ENCODE measurements at places on chromosomes 7 and 10.

- DNase-seq: no peak
Observed at GRCh38 chr10:44572146-44572545, 187.2 kb upstream of the CXCL12 start.

- DNase-seq: peak; percentile 66
Observed at GRCh38 chr10:101014230-101014884, 14.7 kb downstream of the LZTS2 start.

DNA sequence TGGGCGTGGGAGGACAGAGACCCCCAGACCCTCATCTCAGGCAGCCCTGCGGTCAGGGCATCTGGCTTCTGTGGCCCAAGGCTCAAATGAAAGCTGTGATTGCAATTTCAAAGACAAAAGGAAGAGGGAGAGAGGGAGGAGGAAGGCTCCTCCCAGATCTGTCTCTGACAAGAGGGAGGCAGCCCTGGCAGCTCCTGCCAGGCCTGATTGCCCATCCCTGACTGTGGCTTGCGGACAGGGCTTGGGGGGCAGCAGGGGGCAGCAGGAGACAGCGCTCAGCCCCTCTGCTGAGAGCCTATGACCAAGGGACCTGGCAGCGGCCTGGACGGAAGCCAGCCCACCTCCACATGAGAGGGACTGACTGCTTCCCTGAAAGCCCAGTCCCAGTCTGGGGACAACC lies 91.8 kb downstream of the PTPRN2 start:
- no peak for DNase-seq

DNA sequence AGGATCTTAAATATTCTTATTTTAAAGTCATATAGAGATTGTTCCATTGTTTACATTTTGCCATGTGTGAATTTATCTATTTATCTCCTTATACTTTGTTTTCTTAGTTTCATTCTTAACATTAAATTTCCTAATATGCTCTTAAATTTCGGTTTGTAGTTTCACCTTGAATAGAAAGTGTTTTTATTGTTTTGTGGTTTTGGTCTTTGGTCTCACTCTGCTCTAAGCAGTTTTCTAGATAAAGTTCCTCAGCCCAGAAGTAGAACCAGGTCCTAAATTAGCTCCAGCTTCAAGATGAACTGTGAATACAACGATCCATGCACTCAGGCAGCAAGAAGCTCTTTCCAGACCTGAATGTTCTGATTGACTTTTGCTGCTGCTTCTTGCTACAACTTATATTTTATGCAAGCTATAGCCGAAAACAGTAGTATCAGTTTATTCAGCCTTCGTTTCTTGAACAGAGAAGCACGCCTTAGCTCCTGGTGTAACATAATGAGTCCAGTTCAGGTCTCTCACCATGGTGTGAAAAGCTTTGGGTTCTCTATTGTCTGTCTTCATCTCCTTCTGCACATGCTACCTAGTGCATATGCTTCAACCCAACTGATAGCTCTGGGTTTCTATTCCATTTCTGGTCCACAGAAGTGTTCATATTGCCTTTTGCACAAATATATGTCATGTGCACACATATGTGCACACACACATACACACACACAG lies 95.3 kb downstream of the SEM1 start:
- DNase-seq: no peak

DNA sequence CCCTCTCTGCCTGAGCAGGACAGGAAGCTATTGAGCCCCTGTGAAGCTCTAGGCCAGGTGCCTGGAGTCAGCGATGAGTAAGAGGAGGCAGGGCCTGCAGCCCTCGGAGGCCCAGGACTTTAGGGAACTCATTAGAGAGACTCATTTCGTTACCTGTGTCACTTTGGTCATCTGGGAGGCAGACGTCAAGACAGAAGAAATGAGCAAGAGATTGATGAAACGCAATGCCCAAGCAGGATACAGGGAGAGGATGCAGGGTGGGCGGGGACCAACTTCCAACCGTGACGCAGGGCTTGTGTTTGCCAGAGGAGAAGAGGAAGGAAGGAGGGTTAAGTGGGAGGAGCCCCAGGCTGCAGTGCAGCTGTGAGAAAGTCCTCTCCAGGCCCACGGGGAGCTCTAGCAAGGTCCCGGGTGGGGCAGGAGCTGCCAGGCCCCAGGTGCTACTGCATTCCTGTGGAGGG lies 26.4 kb upstream of the GNA12 start:
- no peak for DNase-seq

DNA sequence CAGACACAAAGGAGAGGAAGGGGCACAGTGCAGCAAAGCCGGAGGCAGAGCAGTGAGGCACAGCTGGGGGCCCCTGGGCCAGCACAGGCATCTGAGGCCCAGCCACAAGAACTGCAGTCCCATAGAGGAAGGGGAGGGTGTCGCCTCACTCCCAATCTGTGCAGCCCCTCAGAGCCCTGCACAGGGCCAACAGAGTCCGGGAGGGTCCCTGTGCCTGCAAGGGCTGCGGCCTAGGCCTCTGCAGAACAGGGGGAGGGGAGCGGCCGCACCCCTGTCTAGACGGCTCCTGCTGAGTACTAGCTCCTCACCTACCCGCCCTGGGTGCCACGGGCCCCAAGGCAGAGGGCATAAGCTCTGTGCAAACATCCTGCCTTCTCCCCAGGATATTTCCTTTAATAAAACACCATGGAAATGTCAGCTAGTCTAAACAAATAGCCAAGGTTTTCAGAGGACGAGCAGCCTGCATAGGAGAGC lies 32.4 kb upstream of the RET start:
- DNase-seq: no peak

DNA sequence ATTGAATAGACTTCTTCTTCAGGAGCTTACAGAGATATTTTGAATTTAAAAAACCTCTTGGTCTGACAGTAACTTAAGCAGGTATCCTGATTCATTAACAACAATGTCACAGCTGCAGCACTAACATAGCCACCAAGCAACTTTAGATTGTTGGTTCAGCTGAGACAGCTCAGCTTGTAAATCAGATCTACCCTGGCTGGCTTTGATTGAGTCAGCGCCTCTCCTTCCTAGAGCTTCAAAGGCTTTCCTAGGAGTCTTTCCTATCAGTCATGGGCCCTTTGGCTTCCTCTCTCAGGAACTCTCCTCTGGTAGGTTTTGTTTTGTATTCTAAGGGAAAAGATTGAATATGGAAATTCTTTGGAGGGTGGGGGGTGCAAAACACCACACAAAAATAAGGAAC lies 70.7 kb upstream of the STEAP4 start:
- no peak for DNase-seq

DNA sequence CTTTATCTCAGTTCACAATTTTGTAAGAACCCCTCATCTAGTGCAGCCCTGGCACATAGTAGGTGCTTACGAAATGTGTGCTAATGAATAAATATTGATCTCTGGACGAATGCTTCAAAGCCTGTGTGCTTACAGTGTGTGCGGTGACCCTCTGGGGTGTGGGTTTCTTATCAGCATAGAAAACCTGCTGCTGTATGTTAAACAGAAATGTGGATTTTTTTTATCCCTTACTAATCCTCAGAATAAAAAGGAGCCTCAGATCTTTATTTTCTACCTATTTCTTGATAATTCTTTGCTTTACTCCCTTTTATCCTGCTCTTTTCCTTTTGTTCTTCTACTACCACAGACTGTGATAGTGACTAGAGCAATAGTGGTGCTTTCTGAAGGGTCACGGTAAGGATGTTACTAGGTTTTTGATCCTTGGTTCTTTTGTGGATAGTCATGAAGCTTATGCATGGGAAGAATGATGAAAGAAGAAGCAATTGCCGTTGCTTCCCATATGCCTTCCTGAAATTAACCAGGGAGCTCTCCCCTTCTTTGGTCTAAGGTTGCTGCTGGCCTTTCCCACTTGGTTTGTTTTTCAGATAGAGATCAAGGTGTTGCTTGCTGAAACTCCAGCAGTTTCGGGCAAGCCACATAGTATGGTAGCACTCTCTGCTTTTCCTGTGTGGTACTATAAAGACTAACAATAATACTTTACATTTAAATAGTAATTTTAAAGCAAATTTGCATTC lies 44.7 kb downstream of the SPAG6 start:
- DNase-seq: no peak

GRCh38 chr10:117892681-117893220 lies 154.0 kb downstream of the RAB11FIP2 start:
- DNase-seq: no peak

- no peak for DNase-seq
Observed at GRCh38 chr7:149855361-149856305, 17.5 kb downstream of the ZNF862 start.

- no peak for DNase-seq
Observed at GRCh38 chr10:90306187-90306586, 551.7 kb downstream of the HTR7 start.

DNA sequence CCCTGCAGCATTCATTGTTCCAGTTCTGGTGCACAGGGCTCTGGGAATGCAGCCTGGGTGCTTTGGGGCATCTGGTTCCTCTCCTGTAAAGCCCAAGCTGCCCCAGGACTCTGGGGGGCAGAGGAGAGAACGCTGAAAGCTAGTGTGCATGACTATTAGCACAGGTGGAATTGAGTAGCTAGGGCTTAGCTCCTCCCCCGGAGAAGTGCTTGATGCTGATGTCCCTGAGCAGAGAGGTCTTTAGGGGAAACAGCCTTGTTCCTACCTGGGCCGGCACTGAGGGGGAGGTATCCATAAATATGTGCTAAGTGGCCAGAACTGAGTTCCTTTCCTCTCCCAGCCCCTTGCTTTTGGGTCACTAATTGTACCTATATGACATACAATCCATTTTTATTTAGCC lies 3.9 kb downstream of the ADCY1 start:
- DNase-seq: no peak

GRCh38 chr7:96236198-96237039 lies 85.5 kb downstream of the SLC25A13 start:
- no peak for DNase-seq

DNA sequence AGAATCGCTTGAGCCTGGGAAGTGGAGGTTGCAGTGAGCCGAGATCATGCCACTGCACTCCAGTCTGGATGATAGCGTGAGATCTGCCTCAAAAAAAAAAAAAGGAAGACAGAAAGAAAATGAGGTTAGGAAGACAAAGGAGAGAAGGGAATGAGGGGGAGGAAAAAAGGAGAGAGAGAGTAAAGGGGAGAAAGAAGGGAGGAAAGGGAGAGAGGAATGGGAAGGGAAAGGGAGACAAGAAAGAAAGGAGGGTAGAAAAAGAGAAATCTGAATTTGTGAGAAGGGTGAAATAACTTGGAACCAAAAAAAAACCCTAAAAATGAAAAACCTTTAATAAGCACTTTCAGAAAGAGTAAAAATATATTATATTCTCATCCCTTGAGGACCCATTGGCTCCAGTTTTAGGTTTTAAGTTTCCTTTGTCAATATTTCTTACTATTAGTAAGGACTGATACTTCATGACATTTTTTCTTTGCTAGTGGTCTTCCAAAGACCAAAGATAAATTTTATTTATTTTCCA lies 54.9 kb downstream of the POT1 start:
- DNase-seq: no peak

GRCh38 chr7:105315357-105315756 lies 73.4 kb downstream of the SRPK2 start:
- DNase-seq: no peak

DNA sequence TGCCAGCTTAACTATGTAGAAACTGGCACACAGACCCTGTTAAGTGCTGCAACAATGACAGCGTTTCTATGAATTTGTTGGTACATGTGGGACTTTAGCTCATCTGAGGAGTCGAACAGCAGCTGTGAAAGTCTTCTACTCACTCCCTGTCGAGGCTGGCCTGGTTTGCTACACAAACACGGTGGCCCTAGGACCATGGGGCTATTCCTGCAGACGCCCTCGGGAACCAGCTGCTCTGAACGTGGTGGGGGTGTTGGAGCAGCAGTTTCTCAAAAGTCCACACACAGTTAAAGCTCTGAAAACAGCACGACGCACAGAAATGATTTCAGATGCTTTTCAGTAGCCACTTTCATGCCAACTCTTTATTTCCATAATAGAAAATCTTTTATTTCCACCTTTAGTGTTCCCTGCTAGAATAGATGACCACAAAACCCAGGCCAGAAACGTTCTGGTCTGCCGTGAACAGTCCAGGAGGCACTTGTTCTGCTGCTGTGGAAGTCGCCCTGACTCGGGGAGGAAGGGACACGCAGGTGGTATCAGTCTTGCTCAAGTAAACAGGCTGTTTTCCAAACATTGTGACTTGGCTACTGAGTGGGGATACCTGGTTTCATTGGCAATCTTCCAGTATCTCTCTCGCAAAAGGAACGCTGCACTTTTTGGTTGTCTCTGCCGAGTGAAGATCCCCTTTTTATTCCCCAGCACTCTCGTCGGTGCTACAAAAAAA lies 21.5 kb downstream of the GUSB start:
- DNase-seq: no peak

GRCh38 chr10:77850620-77851231 lies 75.8 kb downstream of the DLG5 start:
- DNase-seq: no peak

- no peak for DNase-seq
Observed at GRCh38 chr7:142620402-142620801, 128.9 kb upstream of the PRSS1 start.

- no peak for DNase-seq
Observed at GRCh38 chr7:139117599-139118233, 8.2 kb upstream of the ZC3HAV1 start.

DNA sequence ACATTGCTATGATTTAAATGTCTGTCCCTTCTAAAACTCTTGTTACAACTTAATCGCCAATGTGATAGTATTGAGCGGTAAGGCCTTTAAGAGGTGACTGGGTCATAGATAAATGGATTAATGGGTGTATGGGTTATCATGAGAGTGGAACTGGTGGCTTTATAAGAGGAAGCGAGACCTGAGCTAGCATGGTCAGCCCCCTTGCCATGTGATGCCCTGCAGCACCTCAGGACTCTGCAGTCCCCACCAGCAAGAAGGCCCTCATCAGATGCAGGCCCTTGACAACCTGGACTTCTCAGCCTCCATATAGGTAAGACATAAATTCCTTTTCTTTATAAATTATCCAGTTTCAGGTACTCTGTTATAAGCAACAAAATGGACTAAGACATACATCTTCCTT lies 15.6 kb downstream of the PARP12 start:
- no peak for DNase-seq

DNA sequence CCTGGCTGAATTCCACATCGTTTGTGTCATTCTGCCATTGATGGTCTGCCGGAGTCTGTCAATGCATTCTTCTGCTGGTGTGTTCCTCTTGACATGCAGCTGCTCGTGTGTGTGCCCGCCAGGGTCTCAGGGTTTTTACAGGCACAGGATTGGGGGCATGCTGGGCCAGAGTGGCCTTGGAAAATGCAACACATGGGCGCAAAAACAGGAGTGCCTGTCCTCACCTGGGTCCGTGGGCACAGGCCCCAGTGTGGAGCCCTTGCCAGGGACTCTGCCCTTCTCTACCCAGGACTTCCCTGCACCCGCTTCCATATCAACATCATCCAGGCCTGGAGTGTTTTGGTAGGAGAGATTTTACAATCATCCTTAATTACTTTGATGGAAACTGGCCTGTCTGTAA lies 340.7 kb downstream of the KIF20B start:
- no peak for DNase-seq

Measured in stimulated activated CD8-positive, alpha-beta memory T cell treated with anti-CD3 and anti-CD28 coated beads, Interleukin-4, amount 100 ng/mL, for 4 hours (primary cell).